ENCODE measurements at places on chromosomes 3 and 15. TPM values are rescaled to one million over a fixed set of nuclear protein-coding genes. Genes with fewer than 3 reads are reported as not detected.

Gene OIP5
- total RNA-seq, result 4.1 TPM

Gene FRMD5
- 5.4 TPM for total RNA-seq

Gene ITIH3
- total RNA-seq, result 1.1 TPM

Gene LRIG1
- 87.8 TPM for total RNA-seq

Gene IGSF11
- not detected for total RNA-seq

Gene ZNF445
- 6.3 TPM for total RNA-seq

Gene HEXA
- total RNA-seq, result 17.5 TPM

Gene RYR3
- 0.18 TPM for total RNA-seq

Gene PLA2G4B
- under 0.01 TPM for total RNA-seq

Gene SPTSSB
- total RNA-seq, result not detected

Gene NR1I2
- total RNA-seq, result not detected

Gene MKRN3
- under 0.01 TPM for total RNA-seq

Gene TAGLN3
- 3.2 TPM for total RNA-seq

Gene ZNF80
- not detected for total RNA-seq

Gene C15orf40
- total RNA-seq, result 4.4 TPM

Gene DNAJB8
- total RNA-seq, result not detected

Gene SLC9C1
- not detected for total RNA-seq

All from IMR-90 (cell line).